ENCODE measurements at places on chromosomes 5 and 9.

- peak; percentile 26 for DNase-seq
These were observed 10.2 kb upstream of the TIFAB start for GRCh38 chr5:135462304-135462703.

DNA sequence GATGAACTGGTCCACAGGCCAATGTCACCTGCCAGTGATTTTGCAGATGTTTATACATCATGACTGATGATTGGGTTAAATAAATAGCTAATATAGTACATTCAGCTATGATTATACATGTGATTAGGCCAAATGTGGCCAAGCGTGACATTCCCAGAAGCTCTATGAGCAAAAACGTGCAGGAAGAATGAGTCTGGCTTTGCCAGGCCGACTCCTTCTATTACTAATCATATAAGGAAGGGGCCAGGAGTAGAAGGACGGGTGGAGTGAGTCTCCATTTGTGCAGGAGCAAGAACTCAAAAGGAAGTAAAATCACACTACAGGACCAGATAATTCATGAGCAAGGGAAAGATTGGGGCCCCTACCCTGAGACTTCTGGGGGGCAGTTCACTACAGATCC, 178.2 kb downstream of the ROR2 start:
- DNase-seq: no peak

DNA sequence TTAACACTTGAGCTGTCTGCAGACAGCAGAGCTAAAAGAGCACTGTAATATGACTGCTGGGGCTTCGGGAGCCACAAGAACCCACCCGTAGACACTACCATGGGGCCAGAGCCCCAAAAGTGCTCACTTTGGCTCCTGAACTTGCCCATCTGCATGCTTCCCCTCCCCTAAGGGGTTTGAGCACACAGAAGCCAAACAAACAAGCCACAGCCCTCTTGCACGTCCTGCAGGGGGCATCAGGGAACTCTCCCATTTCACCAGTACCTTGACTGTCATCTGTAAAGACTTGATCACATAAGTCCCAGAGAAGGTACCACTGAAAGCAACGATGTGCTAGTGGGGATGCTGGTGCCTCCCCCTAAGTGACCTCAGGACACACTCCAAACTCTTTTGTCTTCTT, 681.8 kb downstream of the SEMA5A start:
- DNase-seq: no peak

GRCh38 chr9:99052815-99053715, 51.8 kb upstream of the TGFBR1 start:
- no peak for DNase-seq

- DNase-seq: no peak
These were observed 70.4 kb downstream of the TMEM167A start for GRCh38 chr5:83006683-83007283.

DNA sequence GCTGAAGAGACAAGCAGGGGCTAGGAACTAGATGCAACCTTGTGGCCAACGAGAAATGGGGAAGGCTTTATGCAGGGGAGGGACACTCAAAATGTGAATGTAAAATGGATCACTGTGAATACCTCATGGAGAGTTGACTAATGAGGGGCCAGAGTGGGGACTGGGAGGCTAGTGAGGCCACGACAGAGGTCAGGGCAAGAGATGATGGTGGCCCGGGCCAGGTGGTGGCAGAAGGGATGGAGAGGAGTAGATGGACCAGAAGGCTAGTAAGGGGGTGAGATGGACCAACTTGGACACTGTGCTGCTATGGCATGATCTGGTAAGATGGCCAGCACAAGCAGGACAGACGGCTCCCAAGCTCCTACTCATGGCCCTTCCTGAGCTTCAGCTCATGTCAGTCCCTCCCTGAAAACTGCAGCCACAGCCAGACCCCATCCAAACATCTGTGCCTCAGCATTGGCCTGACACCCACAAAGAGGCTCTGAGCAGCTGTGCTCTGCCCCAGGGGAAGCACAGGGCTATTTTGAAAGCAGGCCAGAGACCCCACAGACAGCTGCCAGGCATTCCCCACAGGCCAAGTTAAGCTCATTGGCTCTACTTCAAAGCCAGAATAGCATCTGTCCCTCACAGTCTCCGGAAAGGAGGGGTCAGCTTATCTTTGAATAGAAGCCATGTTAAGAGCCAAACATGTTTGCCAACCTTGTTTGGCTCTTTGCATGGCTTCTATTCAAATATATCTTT, 22.1 kb downstream of the P4HA2 start:
- no peak for DNase-seq

GRCh38 chr5:143781993-143782520, 29.9 kb upstream of the HMHB1 start:
- DNase-seq: no peak

DNA sequence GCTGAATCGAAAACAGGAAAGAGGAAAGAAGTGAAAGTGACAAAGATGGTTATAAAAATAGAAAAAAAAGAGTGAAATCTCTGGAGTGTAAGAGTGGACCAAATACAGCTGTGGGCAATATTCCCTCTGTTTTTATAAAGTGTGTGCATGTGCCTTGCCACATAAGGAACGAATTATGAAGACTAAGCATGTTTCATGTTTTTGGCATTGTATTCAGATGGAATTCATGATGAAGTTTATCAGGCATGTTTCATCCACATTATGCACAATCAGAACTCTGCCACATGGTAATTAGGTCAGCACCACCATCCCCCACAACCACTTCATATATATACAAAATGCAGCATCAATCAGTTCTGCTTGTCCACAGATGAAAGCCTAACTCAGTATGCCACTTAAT, 348.0 kb downstream of the ZNF608 start:
- no peak for DNase-seq

- DNase-seq: no peak
These were observed 137.1 kb downstream of the ARL15 start for GRCh38 chr5:54173251-54173650.

DNA sequence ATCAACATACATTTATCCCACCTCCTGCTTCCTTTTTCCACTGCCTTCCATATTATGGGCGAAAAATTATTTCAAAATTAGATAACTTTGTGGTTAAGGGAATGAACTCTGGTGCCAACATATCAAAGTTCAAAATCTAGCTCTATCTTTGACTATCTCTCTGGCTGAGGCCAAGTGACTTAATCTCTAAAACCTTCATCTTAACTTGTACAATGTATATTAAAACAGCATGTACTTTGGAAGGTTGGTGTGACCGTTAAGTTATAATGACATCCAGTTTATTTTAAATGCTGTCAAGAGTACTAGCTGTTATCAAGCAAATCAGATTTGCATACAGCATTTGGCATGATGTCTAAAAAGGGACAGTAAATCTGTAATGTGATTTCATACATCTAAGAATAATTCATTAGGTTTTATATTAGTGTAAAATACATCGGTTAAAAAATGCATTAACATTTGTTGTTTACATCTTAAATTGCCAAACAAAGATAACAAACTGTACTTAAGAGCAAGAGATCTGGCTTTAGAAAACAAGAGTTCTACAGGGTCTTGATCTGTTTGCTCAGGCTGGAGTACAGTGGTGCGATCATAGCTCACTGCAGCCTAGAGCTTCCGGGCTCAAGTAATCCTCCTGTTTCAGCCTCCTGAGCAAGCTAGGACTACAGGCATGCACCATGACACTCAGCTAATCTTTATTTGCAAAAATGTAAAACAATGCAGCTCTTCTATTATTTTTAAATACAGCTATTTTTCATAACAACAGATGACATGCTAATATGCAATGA, 102.8 kb downstream of the CDH18 start:
- no peak for DNase-seq

DNA sequence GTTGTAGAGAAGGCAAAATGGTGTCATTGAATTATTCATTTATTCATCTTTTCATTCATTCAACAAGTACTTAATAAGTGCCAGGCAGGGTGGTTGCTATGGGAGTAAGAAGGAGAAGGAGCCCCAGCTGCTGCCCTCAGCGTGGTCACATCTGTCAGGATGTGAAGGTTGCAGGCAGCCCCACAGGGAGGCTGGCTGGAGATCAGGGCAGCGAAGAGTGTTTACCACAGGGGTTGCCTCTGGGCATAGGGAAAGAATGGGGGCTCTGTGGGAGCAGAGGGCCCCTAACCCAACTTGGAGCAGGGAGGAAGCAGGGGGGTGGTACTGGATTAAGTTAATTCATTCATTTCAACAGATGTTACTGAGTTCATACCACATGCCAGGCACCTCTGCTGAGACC, 6.0 kb downstream of the PCDH12 start:
- no peak for DNase-seq

DNA sequence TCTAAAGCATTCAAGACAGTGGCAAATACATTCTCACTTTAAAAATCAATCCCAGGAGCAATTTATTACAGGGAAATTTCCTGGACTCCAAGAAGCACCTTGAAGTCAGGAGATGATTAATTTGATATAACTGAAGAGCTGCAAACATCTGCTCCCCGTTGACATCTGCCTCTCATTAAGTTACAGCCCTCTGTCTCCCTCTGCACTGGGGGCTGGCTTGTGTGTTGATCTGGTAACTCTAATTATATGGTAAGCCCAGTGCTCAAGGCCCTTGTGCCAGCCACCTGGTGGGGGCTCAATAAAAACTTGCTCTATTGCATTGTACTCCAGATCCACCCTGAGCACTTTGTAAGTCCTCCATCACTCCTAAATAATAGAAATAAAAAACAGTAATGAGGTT, 131.1 kb upstream of the ZNF462 start:
- DNase-seq: peak; percentile 60

DNA sequence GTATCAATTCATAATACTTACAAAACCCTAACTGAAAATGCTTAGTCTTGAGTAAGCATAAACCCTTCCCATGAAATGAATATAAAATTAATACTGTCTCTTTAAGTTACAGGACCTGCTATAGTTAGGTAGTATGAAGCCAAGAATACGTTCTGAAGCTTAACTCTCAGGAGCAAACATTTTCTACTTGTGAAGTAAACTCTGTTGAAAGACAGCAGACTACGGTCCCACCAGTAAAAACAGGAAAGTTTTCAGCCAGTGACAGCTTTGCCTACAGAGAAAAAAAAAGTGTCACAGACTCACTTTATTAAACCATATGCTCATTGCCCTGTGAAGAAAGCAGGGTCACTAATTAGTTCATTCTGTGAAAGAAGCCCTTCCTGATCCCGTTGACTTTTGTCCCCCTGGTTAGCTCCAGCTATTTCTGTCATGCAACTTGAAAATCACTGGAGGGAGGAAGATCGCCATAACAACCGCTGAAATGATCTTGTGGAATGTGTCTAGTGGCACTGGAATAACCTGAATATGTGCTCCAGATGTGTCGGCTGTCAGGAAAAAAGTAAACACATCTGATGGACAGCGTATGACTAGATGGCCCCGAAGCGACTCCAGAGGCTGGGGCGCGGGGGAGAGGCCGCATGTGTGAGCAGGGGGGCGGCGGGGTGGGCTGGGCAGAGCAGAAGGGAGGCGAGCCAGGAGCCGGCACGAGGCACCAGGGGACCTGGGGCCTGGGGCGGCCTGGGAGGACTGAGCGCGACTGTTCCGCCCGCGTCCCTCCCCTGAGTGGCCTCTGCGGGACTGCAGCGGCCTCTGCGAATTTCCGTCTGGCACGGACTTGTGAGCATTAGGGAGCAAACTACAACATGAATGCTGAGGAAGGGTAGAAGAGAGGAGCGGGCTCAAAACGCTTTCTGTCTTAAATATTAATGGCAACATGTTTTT, 41.9 kb downstream of the BNC2 start:
- DNase-seq: no peak

DNA sequence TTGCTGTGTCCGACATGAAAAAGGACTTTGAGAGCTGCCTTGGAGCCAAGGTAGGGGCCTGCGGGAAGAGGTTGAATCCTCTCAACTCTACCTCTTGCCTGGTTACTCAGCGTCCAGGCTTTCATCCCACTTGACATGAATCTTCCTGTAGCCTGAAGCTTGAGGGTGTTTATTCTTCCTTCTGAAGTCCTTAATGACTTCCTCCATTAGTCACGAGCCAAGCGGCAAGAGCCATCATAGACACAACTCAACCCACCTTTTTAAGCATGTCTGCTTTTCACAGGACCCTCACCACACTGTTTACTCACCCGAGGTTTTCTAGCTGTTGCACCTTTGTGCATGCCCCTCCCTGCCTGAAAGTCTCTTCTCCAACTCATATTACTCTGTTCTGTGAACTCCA, 40.2 kb downstream of the ACO1 start:
- no peak for DNase-seq

GRCh38 chr5:61525512-61526206, 193.6 kb downstream of the ZSWIM6 start:
- no peak for DNase-seq

- DNase-seq: no peak
These were observed 8.9 kb upstream of the SPATA31E1 start for GRCh38 chr9:87873607-87874303.

GRCh38 chr5:150197476-150197875, 7.6 kb downstream of the SLC6A7 start:
- no peak for DNase-seq

DNA sequence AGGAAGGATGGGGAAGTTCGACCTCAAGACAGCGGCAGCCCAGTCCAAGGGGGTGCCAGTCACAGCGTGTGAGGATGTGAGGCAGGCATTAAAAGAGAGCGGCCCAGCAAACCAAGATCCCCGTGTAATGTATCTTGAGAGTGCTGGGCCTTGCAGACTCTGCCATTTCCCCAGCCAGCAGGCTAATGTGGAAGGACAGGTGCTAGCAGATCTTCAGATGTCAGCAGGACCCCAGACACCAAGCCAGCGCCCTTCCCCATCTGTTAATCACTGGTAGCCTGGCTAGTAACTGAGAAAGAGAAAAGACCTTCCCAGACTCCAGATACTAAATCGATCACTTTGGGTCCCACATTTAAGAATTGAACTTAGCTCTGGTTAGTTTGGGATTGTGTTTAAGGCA, 62.2 kb downstream of the NTRK2 start:
- no peak for DNase-seq

GRCh38 chr9:129570450-129571297, 50.2 kb downstream of the C9orf50 start:
- DNase-seq: no peak

- no peak for DNase-seq
These were observed 235.2 kb upstream of the ELL2 start for GRCh38 chr5:96196890-96197289.

DNA sequence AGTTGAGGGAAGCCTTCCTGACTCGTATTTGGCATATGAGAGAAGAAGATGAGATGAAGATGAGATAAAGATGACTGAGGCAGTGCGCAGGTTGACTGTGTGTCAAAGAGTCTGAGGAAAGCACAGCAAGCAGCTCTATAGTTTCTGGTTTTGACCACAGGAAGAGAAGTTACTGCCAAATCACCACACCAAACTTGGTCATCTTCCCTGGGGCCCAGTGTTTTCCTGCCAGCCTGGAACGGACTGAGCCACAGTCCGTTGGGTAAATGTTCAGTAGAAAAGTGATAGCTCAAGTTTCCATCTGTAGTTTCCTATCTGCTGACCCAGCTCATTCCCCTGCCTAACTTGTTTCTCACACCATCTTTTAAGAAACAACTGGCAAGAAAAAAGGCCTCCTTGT, 80.7 kb upstream of the ADAMTS19 start:
- DNase-seq: no peak
